ENCODE measurements at places on chromosomes 2 and 18. TPM values are rescaled to one million over a fixed set of nuclear protein-coding genes. Genes with fewer than 3 reads are reported as not detected.

SCYGR4 gene
- not detected for polyA plus RNA-seq

ECEL1 gene
- not detected for polyA plus RNA-seq

CBLN2 gene
- not detected for polyA plus RNA-seq

- DNase-seq, result no peak
Observed at GRCh38 chr2:221527776-221528309, 44.3 kb downstream of the EPHA4 start.

DRC1 gene
- not detected for polyA plus RNA-seq

GRCh38 chr2:47799031-47799609 lies 16.2 kb downstream of the MSH6 start:
- DNase-seq, result no peak

GRCh38 chr2:11417946-11418585 lies 47.9 kb downstream of the E2F6 start:
- no peak for DNase-seq

All from aorta (tissue), 5 donors.